ENCODE measurements at places on chromosomes 7 and 10. TPM values are rescaled to one million over a fixed set of nuclear protein-coding genes. Genes with fewer than 3 reads are reported as not detected.

Gene CYP26A1
- 0.11 TPM for total RNA-seq

Gene ZNF239
- total RNA-seq, result 4.1 TPM

Gene VCL
- total RNA-seq, result 163 TPM

Gene MYL7
- not detected for total RNA-seq

Gene HDAC9
- 7.1 TPM for total RNA-seq

Gene CYP2C19
- not detected for total RNA-seq

Gene OR2A5
- total RNA-seq, result not detected

Gene KCNMA1
- total RNA-seq, result 28.6 TPM

Gene SPAM1
- total RNA-seq, result not detected

Gene PDZD7
- total RNA-seq, result 1.2 TPM

Gene CALML3
- total RNA-seq, result not detected

Gene SPOCK2
- total RNA-seq, result 0.06 TPM

Gene LIPK
- 0.17 TPM for total RNA-seq

Gene SORBS1
- total RNA-seq, result 3.7 TPM

Gene SAMD8
- total RNA-seq, result 26.1 TPM

Gene HUS1
- 57.2 TPM for total RNA-seq

Gene PLCE1
- 6.7 TPM for total RNA-seq

Data from LHCN-M2 (cell line).